ENCODE measurements at places on chromosomes 12 and 14.

- DNase-seq, result no peak
Measured at GRCh38 chr14:98949051-98949450, 322.9 kb downstream of the BCL11B start.

DNA sequence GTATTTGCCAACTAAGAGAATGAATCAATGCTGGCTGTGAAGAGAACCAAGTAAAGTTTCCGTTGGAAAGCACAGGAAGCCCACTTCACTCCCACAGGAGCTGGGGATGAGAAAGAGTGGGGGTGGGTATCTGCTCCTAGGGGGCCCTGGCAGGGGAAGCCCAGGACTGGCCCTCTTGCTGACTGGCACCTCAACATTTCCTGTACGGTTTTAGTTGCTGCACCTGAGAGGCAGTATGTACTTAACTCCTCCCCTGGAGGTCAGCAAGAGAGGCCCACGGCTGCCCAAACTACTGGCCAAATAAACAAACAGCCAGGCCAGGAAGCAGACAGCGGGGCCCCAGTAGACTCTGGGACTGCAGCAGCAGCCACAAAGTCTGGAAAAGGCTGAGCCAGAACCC is 33.8 kb upstream of the VWF start:
- no peak for DNase-seq

- no peak for DNase-seq
Measured at GRCh38 chr12:109162551-109162950, 46.2 kb downstream of the ACACB start.

GRCh38 chr14:104639885-104640548 is 35.4 kb upstream of the TMEM179 start:
- DNase-seq, result peak; percentile 86
